ENCODE measurements at places on chromosomes 6 and 20.

GRCh38 chr20:1232286-1233111 lies 6.7 kb downstream of the RAD21L1 start:
- DNase-seq = no peak
- no peak overlapping the region for H3K27ac ChIP-seq
- no peaks in the 10 kb centered on the region for H3K36me3 ChIP-seq
- no peak overlapping the region for H3K4me3 ChIP-seq
- H3K4me1 ChIP-seq = no peaks in the 10 kb centered on the region

DNA sequence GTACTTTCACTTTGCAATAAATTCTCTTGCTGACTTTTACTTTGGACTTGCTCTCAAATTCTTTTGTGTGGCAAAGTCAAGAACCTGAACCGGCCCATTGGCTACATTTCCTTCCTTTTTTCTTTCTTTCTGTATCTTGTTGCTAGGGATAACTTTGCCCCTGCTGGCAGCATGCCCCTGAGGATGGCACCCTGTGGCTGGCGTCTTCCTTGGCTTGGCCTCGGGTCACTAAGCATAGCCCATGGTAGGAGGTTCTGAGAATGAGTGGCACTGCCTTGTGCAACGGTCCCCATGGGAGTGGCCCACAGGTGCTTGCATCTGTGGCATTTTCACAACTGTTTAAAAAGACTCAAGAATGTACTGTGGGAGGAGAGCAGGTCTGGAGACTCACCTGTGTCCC lies 14.0 kb upstream of the HLA-F start:
- peak overlapping the region; percentile 31 for H3K4me3 ChIP-seq
- no peaks in the 10 kb centered on the region for H3K27me3 ChIP-seq
- H3K27ac ChIP-seq = no peak overlapping the region
- no peaks in the 10 kb centered on the region for H3K4me1 ChIP-seq

- H3K4me1 ChIP-seq = peaks cover 8% of the 10 kb centered on the region
- H3K4me3 ChIP-seq = no peak overlapping the region
- no peaks in the 10 kb centered on the region for H3K27me3 ChIP-seq
- no peak for DNase-seq
- H3K27ac ChIP-seq = no peak overlapping the region
- peaks cover 28% of the 10 kb centered on the region for H3K36me3 ChIP-seq
These were observed 68.1 kb upstream of the SLC4A11 start for GRCh38 chr20:3307078-3307477.

DNA sequence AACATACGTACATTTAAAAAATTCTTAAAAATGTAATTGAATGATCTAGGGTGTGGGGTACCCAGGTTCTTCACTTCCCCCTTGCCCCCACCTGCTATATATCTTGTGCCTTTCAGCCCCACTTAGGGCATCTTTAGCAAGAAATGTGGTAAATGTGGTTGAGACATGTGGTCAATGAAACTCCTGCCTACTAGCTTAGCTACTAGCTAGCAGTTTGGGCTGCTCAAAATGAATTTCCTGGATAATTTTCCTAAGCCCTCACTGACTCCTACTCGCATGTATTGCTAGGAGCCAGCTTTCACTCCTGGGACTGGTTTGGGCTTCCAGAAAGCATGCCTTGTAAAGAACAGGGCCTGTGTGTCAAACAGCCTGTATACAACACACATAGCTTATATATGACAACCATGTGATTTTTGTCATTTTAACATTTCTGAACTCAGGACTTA lies 257.3 kb downstream of the ATXN1 start:
- no peak overlapping the region for H3K27ac ChIP-seq
- no peaks in the 10 kb centered on the region for H3K27me3 ChIP-seq
- no peaks in the 10 kb centered on the region for H3K4me1 ChIP-seq
- DNase-seq = no peak
- no peaks in the 10 kb centered on the region for H3K36me3 ChIP-seq
- no peak overlapping the region for H3K4me3 ChIP-seq

- H3K27me3 ChIP-seq = no peaks in the 10 kb centered on the region
- DNase-seq = no peak
- H3K36me3 ChIP-seq = no peaks in the 10 kb centered on the region
- H3K4me3 ChIP-seq = no peak overlapping the region
These were observed 287.1 kb upstream of the PRDM1 start for GRCh38 chr6:105799056-105799455.

GRCh38 chr6:34512738-34513115 lies 43.4 kb downstream of the SPDEF start:
- peaks cover 33% of the 10 kb centered on the region for H3K27me3 ChIP-seq
- H3K4me1 ChIP-seq = no peaks in the 10 kb centered on the region
- H3K36me3 ChIP-seq = no peaks in the 10 kb centered on the region

GRCh38 chr20:17504898-17505635 lies 26.1 kb downstream of the BFSP1 start:
- H3K36me3 ChIP-seq = no peaks in the 10 kb centered on the region
- no peaks in the 10 kb centered on the region for H3K27me3 ChIP-seq
- peak overlapping the region; percentile 73 for H3K27ac ChIP-seq
- H3K4me3 ChIP-seq = peak overlapping the region; percentile 17

- DNase-seq = no peak
- H3K27ac ChIP-seq = no peak overlapping the region
- no peaks in the 10 kb centered on the region for H3K27me3 ChIP-seq
- H3K4me3 ChIP-seq = no peak overlapping the region
- no peaks in the 10 kb centered on the region for H3K4me1 ChIP-seq
- no peaks in the 10 kb centered on the region for H3K36me3 ChIP-seq
These were observed 44.3 kb upstream of the IRF4 start for GRCh38 chr6:347232-347631.

DNA sequence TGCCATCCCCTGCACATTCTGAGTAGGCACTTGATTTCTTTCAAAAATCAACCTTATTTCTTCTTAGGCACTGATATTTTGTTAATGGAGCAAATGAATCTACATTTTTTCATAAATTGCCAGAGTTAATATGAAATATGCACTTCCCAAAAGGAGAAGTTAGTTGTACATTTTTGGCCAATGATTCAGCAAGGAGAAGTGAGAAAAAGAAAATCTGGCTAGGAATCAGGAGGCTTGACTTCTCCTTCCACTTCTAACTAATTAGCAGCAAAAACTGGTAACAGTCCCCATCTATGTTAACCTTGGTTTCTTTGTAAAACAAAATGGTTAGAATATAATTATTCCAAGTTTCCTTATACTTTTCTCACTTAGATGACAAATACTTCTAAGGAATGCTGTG lies 7.0 kb upstream of the DSE start:
- H3K4me3 ChIP-seq = no peak overlapping the region
- H3K27ac ChIP-seq = no peak overlapping the region

DNA sequence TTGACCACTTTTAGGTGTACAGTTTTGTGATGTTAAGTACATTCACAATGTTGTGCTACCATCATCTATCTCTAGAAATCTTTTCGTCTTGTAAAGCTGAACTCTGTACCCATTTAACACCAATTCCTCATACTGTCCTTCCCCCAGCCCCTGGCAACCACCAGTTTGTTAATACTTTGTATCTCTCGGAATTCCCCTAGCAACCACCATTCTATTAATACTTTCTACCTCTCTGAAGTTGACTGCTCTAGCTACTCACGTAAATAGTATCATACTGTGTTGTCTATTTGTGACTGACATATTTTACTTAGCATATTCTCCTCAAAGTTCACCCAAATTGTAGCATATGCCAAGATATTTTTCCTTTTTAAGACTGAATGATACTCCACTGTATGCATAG lies 82.3 kb upstream of the CLDN20 start:
- peaks cover 19% of the 10 kb centered on the region for H3K4me1 ChIP-seq
- no peak overlapping the region for H3K27ac ChIP-seq
- no peaks in the 10 kb centered on the region for H3K36me3 ChIP-seq

DNA sequence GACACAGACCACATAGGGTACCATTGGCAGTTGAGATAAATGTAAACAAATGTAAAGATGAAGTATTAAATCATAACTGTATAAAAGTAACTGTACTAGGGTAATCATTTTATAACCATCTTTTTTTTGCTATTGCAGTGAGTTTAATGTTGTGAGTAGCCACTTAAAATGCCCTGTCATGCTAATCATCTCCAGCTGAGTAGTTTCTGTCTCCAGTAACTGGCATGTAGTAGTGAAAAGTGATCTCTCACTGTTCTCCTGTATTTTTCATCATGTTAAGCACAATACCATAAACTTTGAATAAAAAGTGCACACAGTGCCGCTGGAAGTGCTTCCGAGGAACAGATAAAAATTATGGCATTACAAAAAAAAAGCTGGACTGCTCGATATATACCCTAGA lies 45.0 kb upstream of the OPRM1 start:
- H3K27me3 ChIP-seq = no peaks in the 10 kb centered on the region
- no peaks in the 10 kb centered on the region for H3K36me3 ChIP-seq
- no peak for DNase-seq
- H3K27ac ChIP-seq = no peak overlapping the region
- H3K4me3 ChIP-seq = no peak overlapping the region

DNA sequence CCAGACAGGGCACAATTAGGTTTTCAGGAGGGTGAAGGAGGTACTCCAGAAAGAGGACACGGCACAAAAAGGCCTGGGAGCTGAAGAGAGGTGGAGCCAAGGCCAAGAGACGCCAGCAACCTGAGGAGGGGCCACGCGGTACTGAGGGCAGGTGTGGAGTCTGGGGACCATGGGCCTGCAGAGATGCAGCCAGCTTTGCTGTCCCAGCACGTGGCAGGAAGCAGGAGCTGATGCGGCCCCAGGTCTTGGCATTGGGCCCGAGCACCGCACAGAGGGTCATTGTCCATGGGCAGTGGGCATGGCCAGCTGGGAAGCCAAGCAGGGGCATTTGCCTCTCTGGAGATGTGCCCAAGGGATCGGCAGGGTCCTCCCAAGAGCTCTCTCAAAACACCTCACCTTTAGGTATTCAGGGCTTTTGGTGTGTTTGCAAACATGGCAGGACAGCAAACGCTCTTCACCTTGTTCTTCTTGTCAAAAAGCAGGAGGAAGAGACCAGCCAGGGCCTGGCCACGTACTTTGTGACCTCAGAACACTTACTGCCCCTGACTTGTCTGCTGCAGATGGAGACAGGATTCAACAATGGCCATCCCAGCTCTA lies 1.4 kb upstream of the BPIFB1 start:
- DNase-seq = no peak
- no peaks in the 10 kb centered on the region for H3K27me3 ChIP-seq
- H3K36me3 ChIP-seq = no peaks in the 10 kb centered on the region
- H3K4me3 ChIP-seq = no peak overlapping the region
- H3K4me1 ChIP-seq = no peaks in the 10 kb centered on the region
- no peak overlapping the region for H3K27ac ChIP-seq

- H3K36me3 ChIP-seq = no peaks in the 10 kb centered on the region
- H3K27me3 ChIP-seq = no peaks in the 10 kb centered on the region
- no peak overlapping the region for H3K27ac ChIP-seq
- no peaks in the 10 kb centered on the region for H3K4me1 ChIP-seq
These were observed 34.6 kb upstream of the SPACA1 start for GRCh38 chr6:88013015-88013414.

DNA sequence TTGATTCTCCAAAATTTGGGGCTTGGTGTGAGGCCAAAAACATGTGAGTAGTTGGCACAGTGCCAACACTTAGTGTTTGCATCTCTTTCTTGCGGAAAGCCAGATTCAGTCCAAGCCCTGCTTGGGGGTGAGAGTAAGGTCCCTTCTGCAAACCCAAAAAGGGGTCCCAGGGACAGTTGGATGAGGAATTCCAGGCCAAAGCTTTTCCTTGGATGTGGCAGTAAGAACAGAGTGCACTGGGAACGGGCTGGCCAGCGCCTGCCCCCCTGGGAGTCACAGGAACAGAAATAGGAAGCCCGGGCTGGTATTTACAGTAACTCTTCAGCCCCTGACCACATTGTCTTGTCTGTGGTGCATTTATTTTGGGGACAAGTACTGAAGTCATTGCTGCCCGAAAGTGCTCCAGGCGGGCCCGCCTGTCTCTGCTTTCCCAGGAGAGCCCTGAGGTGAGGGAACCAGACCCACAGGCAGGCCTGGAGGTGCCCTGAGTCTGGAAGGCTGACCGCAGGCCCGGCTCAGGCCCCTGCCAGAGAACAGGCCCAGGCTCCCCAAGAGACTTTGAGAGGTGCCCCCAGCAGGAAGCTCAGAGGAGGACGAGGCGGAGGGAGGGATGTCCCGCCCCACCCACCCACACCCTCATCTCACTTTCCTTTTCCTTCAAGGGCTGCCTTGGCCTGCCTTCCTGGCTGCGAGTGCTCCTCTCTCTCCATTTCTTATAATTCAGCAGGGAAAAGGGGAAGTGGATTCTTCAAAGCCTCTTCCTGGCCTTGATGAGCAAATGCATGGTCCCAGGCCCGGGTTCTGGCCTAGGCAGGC lies 218.4 kb downstream of the MAFB start:
- no peak overlapping the region for H3K4me3 ChIP-seq
- peak overlapping the region; percentile 70 for H3K27ac ChIP-seq
- DNase-seq = no peak
- no peaks in the 10 kb centered on the region for H3K27me3 ChIP-seq
- H3K36me3 ChIP-seq = no peaks in the 10 kb centered on the region

GRCh38 chr6:32117461-32117860 lies 8.3 kb upstream of the TNXB start:
- H3K36me3 ChIP-seq = peaks cover 28% of the 10 kb centered on the region
- H3K27me3 ChIP-seq = no peaks in the 10 kb centered on the region
- DNase-seq = no peak
- no peak overlapping the region for H3K27ac ChIP-seq

DNA sequence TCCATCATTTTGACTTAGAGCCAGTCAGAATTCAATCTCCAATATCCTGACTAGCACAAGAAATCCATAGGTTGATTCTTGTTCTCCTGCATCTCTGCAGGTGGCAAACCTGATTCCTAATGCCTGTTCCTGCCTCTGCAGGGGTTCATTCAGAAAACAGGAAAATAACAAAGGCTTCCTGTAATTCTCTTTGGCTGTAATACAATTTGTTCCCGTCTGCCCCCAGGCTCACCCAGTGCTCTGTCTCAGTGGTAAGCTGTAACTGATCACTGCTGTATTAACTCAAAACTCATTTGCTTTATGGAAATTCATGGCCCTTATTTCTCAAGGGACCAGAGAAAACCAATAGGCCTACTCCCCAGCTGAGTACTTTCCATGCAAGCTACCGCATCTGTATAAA lies 88.6 kb downstream of the OPRM1 start:
- no peaks in the 10 kb centered on the region for H3K27me3 ChIP-seq
- H3K4me1 ChIP-seq = no peaks in the 10 kb centered on the region
- H3K4me3 ChIP-seq = no peak overlapping the region
- H3K27ac ChIP-seq = no peak overlapping the region
- DNase-seq = no peak

- DNase-seq = no peak
- H3K27ac ChIP-seq = no peak overlapping the region
- no peaks in the 10 kb centered on the region for H3K27me3 ChIP-seq
- H3K36me3 ChIP-seq = no peaks in the 10 kb centered on the region
These were observed 11.8 kb downstream of the ENPP1 start for GRCh38 chr6:131819572-131820124.

- H3K36me3 ChIP-seq = peaks cover 12% of the 10 kb centered on the region
- no peak overlapping the region for H3K4me3 ChIP-seq
- H3K27ac ChIP-seq = no peak overlapping the region
- no peaks in the 10 kb centered on the region for H3K27me3 ChIP-seq
These were observed 102.8 kb downstream of the PREX1 start for GRCh38 chr20:48724891-48725554.

DNA sequence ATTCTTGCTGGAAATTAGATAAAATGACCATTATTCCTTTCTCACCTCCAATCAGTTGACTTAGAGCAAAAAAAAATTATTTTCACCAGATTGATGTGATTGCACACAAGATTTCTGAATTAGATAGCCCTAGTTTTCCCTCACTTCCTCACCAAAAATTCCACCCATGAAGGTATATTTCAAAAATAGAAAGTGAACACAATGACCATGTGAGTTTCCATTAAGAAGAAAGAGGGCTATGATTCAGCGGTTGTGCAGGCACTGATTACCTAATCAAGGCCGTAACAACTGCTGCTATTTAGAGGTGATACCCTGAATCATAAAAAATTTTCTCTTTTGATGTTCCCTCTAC lies 19.5 kb upstream of the RALGAPA2 start:
- no peaks in the 10 kb centered on the region for H3K27me3 ChIP-seq
- DNase-seq = no peak
- no peaks in the 10 kb centered on the region for H3K36me3 ChIP-seq
- peaks cover 3% of the 10 kb centered on the region for H3K4me1 ChIP-seq
- no peak overlapping the region for H3K4me3 ChIP-seq
- H3K27ac ChIP-seq = peak overlapping the region; percentile 7
